Activated T-helper 17 cell treated with anti-CD3 and anti-CD28 coated beads, Interleukin-2, amount 50 U/mL, for 72 hours (primary cell): ENCODE measurements at places on chromosomes 6 and 20.
A peak's percentile ranks its signal among the peaks of the same experiment; 100 is the strongest.

DNA sequence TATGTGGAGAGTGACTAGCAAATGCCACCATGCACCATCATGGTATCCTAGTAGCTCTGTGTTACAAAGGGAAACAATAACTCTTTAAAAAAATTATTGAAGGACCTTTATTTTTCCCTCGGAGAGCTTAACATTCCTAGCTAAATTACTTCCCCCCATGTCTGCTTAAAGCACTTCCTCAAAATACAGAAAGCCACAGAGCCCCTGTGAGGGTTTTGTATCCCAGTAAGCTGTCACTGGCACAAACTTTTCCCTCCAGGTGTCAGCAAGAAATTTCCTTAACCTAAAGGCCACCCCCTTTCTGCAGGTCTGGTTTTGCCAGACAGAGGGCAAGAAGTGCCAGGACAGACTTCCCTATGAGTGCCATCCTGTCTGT lies 340.0 kb upstream of the PRDM1 start:
- ATAC-seq = no peak

- ATAC-seq = no peak
These were observed 1308.0 kb downstream of the EPHA7 start for GRCh38 chr6:92111386-92111785.

DNA sequence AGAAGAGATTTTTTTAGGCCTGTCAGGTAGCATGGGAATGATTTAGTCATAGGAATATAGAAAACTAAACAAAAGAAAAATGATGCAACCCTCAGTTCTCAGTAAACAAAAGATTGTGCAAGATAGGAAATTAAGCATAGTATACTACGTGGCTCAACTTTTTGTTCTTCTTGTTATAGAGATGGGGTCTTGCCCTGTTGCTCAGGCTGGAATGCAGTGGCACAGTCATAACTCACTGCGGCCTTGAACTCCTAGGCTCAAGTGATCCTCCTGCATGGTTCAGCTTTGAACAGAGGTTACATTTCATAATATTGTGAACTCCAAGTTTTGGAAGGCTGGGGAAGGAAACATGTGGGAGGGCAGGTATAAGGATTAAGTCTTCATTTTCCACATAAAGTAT lies 28.5 kb downstream of the SLX4IP start:
- no peak for ATAC-seq

DNA sequence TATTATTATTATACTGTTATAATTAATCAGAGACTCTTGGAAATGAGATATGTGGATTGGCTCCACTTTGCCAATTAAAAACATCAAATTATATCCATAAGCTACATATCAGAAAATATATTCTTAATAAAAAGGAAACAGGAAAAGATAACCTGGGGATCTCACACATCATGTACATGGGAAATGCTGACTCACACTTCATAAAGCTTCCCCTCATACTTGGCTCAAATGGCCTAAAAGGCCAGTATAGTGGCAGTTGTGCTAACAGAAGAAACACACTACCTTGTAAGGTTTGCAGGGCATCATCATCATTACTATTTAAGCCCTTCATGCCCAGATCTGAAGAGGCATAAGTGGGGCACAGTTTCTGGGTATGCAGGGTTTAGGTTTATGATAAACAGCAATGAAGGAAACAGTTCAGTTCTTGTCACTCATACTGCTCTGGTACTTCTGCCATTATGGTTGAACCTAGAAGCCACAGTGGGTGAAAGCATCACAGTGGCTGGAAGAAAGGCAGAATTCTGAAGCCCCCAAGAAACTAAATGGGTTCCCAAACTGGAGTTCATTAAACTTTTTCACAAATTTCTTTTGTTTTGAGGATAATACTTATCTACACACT lies 60.6 kb downstream of the BTBD9 start:
- no peak for ATAC-seq

DNA sequence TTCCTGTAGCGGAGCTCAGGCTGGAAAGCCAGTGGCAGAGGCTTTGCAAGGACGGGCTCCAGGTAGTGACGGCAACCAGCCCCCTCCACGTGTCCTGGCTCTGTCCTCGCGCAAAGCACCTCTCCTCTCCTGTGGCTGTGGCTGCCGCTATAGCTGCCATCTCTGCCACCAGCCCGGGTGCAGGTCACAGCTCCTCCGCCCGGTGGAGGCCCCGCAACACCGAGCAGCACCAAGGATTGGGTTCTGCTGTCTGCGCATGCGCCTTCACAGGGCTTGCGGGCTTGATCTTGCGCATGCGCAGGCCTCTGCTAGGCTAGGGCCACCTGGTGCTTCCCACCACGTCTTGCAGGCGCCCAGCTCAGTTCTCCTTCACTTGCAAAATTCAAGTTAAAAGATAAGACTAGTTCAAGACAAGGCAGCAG lies 625.4 kb downstream of the QKI start:
- peak; percentile 14 for ATAC-seq

DNA sequence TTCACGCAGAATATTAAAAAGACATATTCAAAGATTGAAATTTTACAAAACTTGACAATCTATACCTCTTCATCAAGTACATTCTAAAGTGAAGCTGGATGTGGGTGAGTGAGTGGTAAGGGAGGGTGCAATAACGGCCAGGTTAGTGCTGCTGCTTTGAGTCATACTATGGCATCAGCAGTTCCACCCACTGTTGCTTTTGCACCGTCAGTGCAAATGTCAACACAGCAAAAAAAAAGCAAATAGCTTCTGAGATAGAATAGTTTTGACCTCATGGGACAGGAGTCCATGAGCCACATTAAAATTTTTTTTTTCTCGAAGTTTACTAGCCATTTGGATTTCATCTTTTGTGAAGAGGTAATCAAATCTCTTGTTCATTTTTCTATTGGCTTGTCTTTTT lies 31.8 kb downstream of the PSMF1 start:
- ATAC-seq = peak; percentile 98

DNA sequence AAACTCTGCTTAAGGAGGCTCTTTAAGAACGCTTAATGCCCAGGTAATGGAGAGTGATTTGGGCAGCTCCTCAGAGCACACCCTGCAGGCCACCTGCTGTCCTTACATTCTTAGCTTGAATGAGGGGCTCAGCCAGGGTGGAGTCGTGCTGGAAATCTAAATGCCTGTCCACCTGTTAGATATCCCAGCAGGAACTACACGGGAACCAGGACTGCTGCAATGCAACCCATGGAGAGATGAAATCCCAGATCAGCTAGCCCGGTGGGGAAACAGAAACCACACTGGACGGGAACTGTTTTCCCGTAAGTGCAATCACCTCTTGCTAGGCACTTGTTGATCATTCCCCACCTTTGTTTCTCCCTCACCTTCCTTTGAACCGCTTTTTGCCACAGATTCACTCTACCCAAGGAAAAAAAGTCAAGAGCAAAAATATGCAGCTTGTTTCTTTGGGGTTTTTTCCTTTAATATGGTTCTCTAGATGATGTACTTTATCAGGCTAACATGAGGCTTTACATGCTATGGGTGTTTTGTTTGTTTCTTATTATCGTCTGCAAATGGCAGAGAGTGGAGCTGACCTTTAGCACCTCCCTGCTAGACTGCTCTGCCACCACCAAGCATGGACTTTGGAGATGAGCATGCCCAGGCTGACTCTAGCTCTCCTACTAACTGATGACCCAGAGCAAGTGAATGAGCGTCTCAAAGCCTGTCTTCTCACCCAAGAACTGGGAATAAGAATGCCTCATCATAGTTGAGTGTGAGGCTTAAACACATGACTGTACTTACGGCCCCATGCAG lies 125.9 kb upstream of the TNFAIP3 start:
- ATAC-seq = no peak

DNA sequence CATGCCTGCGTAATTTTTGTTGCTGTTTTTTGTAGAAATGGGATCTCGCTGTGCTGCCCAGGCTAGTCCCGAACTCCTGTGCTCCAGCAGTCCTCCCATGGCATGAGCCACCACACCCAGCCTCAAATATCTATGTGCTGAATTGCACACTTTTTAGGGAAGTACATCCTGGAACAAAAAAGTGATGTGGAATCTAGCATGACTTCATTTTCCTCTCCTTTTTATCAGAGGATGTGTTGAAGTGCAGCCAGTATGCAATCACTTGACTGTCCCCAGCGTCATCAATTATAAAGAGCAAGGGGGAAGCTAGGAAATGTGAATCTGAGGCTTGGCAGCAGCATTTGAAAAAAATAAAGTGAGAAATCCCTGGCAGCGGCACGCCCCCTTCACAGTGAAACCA lies 6.4 kb upstream of the EXOC2 start:
- ATAC-seq = no peak

DNA sequence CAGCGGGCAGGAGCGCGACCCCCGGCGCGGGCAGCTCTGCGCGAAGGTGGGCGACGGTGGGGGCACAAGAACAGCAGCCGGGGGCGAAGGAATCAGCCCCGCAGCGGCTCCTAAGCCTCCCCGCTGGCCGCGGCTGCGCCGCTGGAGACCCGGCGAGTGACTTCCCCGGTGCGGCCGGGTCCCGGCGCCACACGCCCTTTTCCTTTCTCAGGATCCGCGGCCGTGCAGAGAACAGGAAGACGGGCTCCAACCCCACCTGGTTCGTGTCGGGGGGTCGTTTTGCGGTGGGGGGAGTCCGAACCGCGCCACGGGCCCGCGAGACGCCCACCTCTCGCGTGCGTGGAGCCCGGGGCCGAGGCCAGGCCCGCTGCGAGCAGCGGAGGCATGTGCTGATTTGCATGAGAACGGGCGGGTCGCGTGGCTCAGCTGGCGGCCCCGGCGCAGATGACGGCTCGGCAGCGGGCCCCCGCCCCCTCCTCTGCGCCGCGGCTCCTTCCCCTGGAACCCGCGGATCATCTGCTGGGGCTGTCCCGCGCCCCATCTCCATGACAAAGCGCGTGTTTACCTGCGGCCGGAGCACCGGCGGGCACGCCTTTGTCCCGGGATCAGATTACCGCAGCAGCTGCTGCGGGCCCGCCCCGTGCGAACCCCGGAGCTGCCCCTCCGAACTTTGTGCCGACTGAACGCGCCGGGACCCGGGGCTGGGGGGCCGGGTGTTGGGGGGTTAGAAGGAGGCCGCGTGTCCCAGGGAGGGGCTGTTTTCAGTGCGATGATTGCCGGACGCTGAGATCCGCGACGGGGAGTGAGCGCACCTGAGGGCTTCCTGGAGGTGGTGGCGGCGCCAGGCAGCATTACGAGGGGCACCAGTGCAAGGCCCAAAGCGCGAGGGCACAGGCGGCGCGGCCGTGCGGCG lies 4.9 kb upstream of the DLL1 start:
- peak; percentile 76 for ATAC-seq

GRCh38 chr6:108464418-108465097 lies 96.2 kb upstream of the FOXO3 start:
- ATAC-seq = no peak
